Activated CD4-positive, alpha-beta T cell treated with anti-CD3 and anti-CD28 coated beads, Interleukin-2, amount 50 U/mL, for 24 hours (primary cell): ENCODE measurements at places on chromosomes 13 and 19.

- no peak for DNase-seq
These were observed 22.9 kb downstream of the SLC7A1 start for GRCh38 chr13:29572575-29572974.

DNA sequence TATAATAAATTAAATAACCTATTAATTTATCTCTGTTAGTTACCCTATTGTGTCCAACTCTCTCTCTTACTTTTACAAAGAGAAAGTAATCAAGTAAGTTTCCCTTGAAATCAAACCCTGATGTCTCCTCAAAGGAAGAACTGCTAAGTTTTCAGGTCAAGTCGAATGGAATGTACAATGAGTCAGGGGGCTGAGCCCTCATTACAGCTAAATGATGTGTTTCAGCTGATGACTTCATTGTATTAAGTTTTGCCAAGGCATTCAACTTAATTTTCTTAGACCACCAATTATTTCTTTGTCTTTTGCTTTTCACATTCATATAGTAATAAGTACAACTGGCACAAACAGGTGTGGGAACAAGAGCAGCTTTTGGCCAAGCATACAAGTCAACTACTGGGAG lies 54.7 kb upstream of the DCT start:
- DNase-seq = no peak

- DNase-seq = no peak
These were observed 3.1 kb downstream of the SPC24 start for GRCh38 chr19:11152318-11153062.

DNA sequence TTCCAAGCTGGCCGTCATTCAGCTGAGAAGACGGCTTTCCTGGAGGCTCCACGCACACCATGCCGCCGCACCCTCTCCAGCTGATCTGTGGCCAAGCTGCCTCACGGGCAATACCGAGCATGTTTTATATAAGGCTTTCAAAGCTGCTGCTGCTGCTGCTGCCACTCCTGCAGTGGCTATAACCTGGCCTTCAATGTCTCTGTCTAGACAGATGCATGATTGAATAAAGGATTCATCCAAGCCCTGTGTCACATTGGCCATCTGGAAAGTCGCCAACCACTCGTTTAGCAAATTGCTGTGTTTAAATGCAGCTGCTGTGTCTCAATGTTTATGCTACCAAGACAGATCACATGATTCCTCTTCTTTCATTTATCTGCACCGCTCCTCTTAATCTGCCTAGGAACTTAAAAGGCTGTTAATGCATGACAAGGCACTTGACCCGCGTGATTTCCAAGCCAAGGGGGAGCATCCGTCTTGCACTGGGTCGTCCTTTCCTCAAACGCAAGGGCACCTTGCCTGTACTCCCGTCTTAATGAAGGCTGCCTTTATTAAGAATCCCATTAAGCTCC lies 114.3 kb downstream of the TEX26 start:
- DNase-seq = no peak

- no peak for DNase-seq
These were observed 42.6 kb upstream of the TPM4 start for GRCh38 chr19:16033721-16034120.

- DNase-seq = no peak
These were observed 2.1 kb downstream of the ZNF709 start for GRCh38 chr19:12482509-12482886.

DNA sequence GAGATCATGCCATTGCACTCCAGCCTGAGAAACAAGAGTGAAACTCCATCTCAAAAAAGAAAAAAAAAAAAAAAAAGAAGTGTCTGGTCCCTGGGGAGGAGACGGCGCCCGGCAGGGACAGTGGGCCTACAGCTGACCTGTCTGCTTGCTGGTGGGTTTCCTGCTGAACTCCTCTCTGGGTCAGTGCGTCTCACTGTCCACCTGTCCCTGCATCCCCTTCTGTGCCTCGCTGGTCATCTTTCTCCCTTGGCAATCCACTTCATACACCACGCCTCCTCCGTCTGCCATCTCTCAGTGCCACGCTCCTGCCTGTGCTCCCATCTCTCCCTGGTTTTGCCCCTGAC lies 63.4 kb downstream of the ACSBG2 start:
- DNase-seq = no peak

- no peak for DNase-seq
These were observed 29.4 kb upstream of the STK24 start for GRCh38 chr13:98606296-98606695.

DNA sequence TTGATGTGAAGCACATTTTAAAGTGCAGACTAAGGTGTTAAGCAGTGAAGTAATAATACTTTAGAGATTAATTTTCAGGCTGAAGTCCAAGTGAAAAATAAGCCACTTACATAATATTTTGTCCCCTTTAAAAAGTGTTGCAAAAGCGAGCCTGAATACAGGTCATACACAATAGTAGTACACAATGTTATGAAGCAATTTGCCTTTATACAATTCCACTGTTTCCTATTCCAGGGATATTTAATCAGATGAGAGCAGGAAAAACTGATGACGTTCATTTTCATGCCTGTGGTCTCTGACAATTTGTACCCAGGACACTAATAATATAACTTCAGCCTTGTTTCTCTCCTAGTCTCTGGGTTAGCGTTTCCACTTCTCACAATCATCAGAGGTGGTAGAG lies 916.7 kb downstream of the PCDH9 start:
- DNase-seq = no peak

DNA sequence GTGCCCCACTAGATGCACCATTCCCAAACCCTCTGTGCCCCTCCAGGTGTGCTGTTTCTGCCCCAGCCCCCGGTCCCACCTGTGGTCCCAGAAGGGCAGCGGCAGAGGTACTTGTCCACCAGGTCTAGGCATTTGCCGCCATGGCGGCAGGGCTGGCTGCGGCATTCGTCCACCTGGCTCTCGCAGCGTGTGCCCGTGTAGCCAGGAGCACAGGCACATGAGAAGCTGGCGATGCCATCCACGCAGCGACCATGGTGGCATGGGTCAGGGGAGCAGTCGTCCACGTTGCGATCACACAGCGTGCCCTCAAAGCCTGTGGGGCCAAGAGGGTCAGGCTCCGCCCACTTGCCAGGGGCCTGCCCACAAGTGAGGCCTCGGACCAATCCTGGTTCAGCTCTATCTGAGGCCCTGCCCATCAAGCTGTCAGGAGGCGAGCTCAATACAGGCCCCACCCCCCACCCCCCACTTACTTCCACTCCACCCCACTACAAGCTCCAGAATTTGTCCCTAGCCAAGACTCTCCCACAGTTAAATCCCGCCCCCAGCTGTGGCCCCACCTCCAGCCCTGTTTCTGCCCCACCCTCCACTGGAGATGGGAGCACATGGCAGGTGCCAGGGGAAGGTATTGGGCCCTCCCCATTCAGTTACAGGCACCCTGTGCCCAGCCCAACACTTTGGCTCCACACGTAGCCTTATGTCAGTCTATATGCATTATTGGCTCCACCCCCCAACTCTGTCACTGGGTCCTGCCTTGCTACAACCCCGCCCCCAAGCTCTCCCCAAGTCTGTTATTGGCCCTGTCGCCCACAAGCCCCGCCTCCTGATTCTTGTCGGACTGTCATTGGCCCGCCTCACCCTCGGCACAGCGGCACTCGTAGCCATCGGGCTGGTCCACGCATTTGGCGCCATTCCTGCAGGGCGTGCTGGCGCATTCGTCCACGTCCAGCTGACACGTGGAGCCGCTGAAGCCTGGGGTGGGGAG lies 13.5 kb downstream of the NOTCH3 start:
- DNase-seq = no peak

- DNase-seq = no peak
These were observed 19.1 kb upstream of the CXCL17 start for GRCh38 chr19:42461700-42462324.

DNA sequence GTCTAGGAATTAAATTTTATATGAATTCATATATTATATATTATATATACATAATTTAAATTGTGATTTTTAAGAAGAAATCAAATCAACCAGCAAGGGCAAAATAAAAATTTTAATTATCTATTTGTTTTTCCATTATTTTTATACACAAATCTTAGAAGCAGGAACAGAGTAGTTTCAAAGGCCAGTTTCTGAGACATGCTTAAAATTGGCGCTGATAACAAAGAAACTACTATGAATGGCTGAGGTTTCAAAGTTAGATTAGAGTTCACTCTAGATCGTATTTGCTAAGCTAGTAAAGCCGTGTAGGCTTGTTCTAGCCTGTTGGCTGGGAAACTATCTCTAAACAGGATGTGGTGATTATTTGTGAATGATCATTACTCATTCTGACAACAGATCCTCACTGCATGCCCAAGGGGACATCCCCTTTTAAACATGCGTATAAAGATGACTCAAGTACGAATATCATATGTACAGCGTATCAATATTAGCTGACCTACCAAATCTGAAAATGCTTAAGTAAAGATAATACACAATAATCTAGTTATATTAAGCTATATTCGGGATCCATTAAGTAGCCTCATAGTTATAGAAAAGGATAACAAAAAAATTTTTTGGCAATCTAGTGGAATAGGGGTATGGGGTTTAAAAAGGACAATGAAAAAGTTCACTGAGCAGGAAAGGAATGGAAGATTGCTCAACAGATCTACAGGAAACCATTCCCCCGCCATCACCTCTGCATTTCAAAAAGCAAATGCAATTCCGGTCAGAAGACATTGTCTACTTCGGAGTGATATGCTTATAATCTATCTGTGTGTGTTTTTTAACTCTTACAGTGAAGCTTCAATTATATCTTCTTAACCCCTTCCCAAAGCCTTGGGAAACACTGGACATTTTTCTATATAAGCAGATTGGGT lies 150.1 kb downstream of the SHISA2 start:
- DNase-seq = peak; percentile 49

GRCh38 chr19:58479303-58479702 lies 3.2 kb downstream of the ZNF446 start:
- no peak for DNase-seq

DNA sequence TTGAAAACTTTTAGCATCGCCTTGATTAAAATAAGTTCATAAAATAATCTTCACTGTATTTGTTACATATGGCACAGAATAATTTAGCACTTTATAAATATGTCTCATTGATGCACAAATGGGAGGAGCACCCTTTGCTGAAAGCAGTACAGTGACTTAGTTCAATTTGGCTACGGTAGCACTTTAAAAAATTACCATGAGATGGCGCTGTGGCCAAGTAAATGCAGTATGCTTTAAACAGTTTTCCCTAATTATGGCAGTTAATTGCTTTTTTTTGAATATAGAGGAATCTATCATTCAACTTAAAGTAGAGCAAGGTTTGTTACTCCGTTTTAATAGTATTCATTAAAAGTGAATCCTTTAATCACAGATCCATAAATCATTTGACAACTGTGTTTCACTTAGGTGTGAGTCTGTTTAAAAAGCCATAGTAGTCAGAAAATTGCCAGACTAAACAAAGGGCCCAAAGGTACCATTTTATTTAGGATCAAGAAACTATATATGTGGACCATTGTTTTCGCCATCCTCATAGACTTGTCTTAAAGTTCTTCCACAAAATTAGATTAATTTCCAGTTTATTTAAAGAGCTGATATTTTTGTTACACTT lies 34.7 kb upstream of the ESD start:
- no peak for DNase-seq

- DNase-seq = no peak
These were observed at the start of gene IFNL1 for GRCh38 chr19:39296055-39296645. Gene IFNL1, plus strand, starts transcription at chr19:39296407. Its CDS starts 15 bp downstream, at chr19:39296422.

DNA sequence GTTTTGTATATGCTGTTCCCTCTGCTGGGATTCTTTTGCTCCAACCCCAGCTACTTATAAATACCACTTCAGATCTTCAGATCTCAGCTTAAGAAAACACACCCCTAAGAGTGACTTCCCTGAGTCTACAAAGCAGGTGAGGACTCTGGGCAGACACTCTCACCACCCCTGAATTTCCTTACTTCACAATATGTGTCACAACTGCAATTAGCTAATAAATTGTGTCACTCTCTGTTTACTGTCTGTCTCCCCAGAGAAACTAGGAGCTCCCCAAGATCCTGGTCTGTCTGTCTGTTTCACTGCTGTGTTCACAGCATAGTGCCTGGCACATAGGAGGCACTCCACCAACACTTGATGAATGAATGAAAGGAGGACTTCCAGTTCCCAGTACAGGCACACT lies 14.4 kb downstream of the CEBPA start:
- no peak for DNase-seq

DNA sequence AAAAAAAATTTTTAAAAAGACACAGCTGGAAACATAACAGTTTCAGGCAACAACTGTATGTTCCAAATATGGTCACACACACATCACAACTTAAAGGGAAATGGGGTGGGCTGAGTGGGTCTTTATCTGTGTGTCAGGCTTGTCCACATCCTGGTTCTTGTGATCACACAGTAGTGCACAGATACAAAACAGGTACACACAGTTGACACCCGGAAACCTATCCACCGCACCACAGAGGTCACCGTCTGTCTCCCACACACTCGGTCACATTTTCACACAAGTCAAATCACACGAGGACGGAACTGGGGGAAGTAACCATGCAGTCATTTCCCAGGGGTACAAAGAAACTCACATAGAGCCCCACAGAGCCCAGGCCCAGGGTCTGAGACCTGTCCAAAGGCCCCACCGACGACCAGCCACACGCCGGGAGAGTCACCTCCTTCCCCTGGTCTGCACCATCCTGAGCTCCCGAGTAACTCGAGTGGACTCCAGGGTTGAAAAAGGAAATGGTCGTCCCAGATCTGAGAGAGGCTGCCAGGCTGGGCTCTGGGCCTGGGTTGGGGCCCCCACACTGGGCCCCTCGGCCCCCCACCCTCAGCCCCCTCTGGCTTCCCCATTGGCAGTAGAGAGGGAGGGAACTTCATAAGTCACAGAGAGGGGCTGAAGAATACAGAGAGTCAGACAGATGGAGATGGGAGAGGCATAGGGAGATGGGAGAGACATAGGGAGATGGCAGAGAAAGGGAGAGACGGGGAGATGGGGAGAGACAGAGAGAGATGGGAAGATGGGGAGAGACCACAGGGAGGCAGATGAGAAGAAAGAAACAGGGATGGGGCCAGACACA lies 1.3 kb upstream of the PPAN start:
- peak; percentile 51 for DNase-seq

GRCh38 chr13:105084931-105085330 lies 1450.5 kb downstream of the EFNB2 start:
- no peak for DNase-seq

GRCh38 chr13:79779761-79780160 lies 298.8 kb downstream of the NDFIP2 start:
- DNase-seq = no peak
